Effector CD4-positive, alpha-beta T cell (primary cell): ENCODE measurements at places on chromosomes 16 and 17.

DNA sequence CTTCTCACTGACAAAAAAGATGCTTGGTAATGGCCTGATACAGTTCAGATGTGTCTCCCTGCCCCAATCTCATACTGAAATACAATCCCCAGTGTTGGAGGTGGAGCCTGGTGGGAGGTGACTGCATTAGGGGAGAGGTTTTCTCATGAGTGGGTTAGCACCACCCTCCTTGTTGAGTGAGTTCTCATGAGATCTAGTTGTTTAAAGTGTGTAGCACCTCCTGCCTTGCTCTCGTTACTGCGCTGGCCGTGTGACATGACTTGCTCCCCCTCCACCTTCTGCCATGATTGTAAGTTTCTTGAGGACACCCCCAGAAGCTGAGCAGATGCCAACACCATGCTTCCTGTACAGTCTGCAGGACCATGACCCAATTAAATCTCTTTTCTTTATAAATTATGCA, 5.0 kb downstream of the TSR1 start:
- no peak for DNase-seq

- peak; percentile 75 for DNase-seq
Measured at GRCh38 chr17:8997994-8998628, 23.2 kb upstream of the NTN1 start.

DNA sequence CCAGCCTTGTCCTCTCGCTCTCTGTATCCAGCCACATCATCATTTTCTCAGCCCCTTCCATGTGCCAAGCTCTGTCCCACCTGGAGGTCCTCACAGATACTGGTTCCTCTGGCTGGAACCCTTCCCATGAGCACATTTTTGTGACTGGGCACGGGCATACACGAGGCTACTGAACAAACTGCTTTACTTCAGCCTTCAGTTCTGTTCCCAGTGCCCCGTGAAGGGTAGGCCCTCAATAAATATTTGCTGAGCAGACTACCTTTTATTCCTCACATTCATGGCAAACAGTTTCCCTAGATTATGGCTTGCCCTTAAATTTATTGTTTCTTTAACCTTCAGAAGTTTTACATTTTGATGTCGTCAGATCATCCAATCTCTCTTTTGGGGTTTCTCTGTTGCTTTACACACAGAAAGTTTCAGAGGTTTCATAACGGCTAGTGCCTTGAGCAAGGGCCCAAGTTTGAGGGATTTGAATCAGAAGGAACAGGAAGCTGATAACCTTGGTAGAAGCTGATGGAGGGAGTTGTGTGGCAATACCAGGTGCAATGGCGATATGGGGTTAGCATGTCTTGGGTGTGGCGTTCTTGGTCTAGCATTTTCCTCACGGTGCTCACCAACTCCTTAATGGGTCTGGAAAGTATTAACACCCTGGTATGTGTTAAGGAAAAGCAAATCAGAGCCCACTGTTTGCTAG, 27.8 kb downstream of the TMEM92 start:
- DNase-seq: no peak

DNA sequence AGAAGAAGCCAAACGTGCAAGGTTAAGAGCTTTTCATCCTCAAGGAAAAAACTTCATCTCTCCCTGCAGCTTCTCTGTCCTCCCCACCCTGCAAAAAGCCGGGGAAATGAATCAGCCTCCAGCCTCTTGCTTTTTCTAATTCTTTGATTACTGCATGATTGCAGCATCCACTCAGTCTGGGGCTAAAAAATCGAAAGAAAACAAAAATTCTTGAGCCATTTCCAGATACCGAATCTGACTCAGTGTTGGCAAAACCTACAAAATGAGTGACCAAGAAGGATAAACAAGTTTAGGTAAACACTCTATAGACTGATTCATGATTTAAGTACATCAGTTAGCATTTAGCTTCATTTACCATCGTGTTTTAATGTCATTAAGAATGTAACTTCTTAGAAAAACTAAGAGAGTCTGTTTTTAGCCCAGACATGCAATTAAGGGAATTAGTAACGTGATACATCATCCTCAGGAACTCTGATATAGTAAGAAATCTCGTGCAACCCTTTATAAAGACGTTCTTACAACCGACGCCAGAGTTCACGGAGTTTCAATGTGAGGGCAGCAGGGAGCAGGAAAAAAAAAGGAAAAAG, 287.3 kb upstream of the FOXF1 start:
- DNase-seq: no peak

GRCh38 chr17:7833011-7833794, 814 bp upstream of the KDM6B start:
- DNase-seq: no peak

GRCh38 chr16:19696328-19696727, 21.7 kb downstream of the KNOP1 start:
- peak; percentile 4 for DNase-seq

GRCh38 chr16:53091466-53092211, 36.8 kb downstream of the CHD9 start:
- no peak for DNase-seq

GRCh38 chr17:42584880-42585279, 7.4 kb upstream of the PSMC3IP start:
- no peak for DNase-seq

GRCh38 chr17:32483451-32484019, 3.3 kb upstream of the CDK5R1 start:
- DNase-seq: peak; percentile 12

GRCh38 chr16:52456368-52456767, 90.6 kb downstream of the TOX3 start:
- DNase-seq: no peak

GRCh38 chr16:60648290-60648689, 1387.9 kb downstream of the CDH8 start:
- DNase-seq: no peak

- DNase-seq: no peak
Measured at GRCh38 chr17:66508896-66509844, 206.8 kb downstream of the PRKCA start.

GRCh38 chr16:72210555-72210954, 38.6 kb upstream of the PMFBP1 start:
- no peak for DNase-seq
